ENCODE measurements at places on chromosomes 1 and 21.

GRCh38 chr1:85628791-85629531, 48.4 kb downstream of the CCN1 start:
- DNase-seq, result no peak

DNA sequence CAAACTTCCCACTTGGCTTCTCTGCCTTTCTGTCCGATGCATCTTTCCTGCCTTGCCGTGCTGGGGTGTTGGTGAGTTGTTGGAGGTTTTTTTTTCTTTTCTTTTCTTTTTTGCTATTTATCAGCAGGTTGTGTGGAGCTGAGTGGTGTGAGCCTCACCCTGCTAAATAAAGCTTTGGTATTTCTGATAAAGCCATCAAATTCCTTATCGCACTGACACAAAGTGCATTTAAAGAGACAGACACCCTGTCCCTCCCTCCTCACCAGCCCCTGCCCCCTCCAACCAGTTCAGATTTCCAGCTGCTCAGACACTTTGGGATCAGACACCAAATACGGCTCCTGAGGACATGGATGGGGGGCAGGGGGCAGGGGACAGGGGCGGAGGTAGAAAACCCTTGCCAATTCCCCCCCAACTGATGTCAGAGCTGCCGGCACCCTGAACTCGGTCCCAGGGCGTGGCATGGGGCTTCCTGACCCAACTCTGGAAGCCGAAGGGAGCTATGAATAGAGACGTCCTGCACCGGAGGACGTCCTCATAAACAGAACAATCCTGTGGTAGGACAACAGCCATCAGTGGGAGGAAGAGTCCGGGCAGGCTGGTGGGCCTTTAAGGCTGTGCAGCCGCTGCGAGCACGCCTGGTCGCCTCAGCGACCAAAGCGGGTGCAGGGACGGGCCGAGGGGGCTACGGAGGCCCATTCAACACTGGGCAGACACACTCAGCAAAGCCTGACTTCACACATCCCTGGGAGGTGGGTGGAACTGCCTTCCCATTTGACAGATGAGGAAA, 79.0 kb downstream of the CASZ1 start:
- DNase-seq, result no peak

DNA sequence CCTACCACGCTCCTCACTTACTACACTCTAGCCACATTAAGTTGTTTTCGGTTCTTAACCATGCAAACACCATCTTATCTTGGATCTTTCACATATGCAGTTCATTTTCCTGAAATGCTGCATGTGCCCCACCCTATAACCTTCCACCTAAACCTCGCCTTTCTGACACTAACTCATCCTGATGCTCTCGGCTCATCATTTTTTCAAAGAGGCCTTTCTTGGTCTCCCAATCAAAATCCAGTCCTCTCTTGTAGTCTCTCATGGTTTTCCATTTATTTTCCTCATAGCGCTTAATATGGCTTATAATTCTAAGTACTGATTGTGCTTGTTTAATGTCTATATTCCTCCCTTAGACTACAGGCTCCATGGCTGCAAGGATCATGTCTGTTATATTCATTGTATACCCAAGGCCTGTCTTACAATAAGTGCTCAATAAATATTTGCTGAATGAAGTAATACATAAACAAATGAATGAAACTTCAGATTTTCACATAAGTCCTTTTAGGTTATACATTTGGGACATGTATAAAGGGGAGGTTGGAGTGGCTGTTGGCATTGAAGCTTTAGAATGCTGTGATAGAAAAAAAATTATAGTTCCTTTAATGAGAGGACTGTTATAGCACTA, 79.2 kb upstream of the CDC42BPA start:
- DNase-seq, result no peak

DNA sequence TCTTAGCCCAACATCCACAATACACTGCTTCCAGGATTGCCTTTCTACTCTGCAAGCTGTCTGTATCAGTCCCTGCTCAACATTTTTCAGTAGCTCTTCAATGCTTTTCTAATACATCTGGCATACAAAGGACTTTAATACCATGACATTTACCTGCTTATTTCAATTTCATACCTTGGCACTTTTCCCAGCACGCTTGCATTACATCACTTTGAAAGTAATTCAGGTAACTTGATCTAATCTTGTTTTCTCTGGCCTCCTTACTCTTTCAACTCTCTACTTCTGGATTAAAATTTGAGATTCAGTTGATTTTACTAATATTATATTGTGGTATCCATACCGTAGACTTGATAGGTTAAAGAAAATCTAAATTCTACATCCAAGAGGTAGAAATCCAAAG, 103.0 kb downstream of the PTGS2 start:
- DNase-seq, result peak; percentile 10

DNA sequence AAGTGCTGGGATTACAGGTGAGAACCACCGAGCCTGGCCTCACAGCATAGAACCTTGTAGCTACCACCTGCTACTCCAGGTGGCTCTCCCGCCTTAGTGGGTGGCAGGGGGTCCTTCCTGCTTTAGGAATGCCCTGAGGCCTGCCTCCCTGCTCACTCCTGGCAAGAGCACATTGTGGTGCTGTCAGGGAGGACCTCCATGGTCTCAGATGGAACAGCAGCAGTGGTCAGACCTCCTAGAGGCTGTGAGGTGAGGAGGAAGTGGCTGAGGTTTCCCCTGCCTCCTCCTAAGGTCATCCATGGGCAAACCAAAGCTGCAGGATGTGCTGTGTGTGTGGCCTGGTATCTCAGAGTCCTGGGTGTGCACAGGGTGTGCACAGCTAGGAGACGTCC, 6.7 kb downstream of the SOX13 start:
- no peak for DNase-seq

GRCh38 chr1:172616636-172617035, 42.3 kb upstream of the FASLG start:
- DNase-seq, result no peak

Data from left kidney (tissue), 8 donors.